IMR-90 (cell line): ENCODE measurements at places on chromosomes 4 and X.

GRCh38 chr4:155187989-155188388 is 20.4 kb upstream of the NPY2R start:
- no peak for DNase-seq

- DNase-seq: no peak
These were observed 57.0 kb upstream of the SLC25A4 start for GRCh38 chr4:185086053-185086452.

DNA sequence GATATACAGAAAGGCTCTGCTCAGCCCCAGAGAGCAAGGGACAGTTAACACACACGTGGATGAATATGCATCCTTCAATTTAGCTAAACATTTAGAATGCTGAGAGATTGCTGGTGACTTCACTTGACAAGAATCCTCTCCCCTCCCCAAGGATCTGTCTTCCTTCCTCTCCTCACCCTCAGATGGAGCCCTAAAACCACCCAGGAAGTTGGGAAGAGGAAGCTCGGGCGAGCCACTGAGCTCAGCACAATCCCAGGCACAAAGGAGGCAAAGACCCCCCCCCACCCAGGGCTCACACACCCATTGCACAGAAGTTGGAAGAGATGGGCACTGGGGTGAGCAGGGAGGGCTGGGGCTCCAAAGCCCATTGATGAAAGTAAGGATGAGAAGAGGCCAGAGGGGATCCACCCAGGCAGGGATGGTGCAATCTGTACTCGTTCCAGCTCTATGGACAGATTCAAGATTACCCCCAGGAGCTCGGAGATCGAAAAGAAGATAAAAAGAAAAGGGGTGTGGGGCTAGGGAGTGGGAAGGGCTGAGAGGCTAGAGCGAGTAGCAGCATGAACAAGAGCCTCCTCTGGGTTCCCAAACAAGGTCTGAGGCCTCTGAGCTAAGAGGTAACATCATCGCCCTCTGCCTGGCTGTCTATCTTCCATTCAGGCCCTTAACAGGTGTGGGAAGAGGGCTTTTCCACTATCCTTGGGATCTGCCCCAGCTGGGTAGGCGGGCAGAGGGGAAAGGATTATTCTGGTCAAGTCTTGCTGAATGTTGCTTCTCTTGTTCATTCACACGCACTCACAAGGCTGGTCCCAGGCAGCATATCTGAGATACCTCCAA is 1.2 kb downstream of the TFE3 start:
- DNase-seq: peak; percentile 73

- DNase-seq: no peak
These were observed 7.6 kb upstream of the SRD5A3 start for GRCh38 chr4:55338486-55338885.

DNA sequence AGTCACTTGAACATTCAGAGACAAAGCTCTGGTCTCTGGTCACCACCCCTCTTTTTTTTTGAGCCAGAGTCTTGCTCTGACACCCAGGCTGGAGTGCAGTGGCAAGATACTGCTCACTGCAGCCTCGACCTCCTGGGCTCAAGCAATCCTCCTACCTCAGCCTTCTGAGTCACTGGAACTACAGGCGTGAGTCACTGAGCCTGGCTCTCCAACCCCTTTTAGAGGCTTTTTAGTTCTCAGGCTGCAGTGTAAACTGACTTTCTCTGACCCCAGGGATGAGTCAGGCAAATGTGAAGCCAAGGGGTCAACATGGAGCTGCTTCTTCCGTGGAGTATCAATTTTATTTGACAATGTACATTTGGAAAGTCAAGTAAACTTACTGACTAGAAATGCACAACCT is 229.2 kb downstream of the PTTG2 start:
- DNase-seq: peak; percentile 95

DNA sequence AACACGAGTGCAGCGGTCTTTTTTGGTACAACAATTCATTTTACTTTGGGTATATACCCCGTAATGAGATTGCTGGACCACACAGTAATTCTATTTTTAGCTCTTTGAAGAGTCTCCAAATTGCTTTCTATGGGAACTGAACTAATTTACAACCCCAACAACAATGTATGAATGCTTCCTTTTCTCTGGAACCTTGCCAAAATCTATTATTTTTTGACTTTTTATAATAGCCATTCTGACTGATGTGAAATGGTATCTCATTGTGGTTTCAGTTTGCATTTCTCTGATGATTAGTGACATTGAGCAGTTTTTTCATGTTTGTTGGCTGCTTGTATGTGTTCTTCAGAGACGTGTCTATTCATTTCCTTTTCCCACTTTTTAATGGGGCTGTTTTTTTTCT is 240.8 kb downstream of the STK32B start:
- no peak for DNase-seq

GRCh38 chrX:45623266-45623665 is 422.6 kb upstream of the DIPK2B start:
- peak; percentile 91 for DNase-seq

- DNase-seq: peak; percentile 26
These were observed 4.3 kb upstream of the TLR6 start for GRCh38 chr4:38860788-38861424.

DNA sequence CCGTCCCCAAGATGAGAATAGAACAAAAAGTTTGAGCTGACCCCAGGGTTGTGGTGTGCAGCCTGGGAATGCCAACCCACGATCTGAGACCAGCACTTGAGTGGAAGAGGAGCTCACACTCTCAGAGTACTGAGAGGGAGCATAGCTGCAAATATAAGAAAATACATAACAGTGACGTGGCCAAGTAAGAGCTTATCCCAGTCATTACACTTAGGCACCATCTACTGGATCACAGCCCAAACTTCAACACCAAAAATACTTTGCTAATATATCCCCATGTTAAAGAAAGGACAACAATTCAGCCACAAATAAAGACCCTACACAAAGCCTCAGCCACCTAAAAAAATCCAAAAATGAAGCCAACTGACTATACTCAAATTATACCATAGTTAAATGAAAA is 33.3 kb upstream of the CXCL6 start:
- DNase-seq: no peak

- DNase-seq: no peak
These were observed 21.3 kb downstream of the AREG start for GRCh38 chr4:74466242-74466641.

- DNase-seq: peak; percentile 73
These were observed 55.5 kb downstream of the PJA1 start for GRCh38 chrX:69109706-69110105.

GRCh38 chr4:1987721-1988326 is 20.9 kb downstream of the NELFA start:
- DNase-seq: no peak

- DNase-seq: no peak
These were observed 143.5 kb upstream of the GK2 start for GRCh38 chr4:79551555-79551954.

DNA sequence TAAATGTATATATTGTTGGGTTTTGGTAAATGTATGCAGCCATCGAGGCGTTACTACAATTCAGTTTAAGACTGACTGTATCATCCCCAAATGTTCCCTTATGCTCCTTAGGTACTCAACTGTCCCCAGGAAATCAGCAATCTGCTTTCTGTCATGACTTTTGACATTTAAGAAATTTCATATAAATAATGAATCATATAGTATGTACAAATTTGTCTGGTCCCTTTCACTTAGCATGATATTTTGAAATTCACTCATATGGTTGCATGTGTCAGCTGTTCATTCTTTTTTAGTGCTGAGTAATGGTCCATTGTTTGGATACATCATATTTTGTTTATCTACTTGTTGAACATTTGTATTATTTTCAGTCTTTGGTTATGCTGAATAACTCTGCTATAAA is 218.8 kb downstream of the C4orf33 start:
- no peak for DNase-seq

DNA sequence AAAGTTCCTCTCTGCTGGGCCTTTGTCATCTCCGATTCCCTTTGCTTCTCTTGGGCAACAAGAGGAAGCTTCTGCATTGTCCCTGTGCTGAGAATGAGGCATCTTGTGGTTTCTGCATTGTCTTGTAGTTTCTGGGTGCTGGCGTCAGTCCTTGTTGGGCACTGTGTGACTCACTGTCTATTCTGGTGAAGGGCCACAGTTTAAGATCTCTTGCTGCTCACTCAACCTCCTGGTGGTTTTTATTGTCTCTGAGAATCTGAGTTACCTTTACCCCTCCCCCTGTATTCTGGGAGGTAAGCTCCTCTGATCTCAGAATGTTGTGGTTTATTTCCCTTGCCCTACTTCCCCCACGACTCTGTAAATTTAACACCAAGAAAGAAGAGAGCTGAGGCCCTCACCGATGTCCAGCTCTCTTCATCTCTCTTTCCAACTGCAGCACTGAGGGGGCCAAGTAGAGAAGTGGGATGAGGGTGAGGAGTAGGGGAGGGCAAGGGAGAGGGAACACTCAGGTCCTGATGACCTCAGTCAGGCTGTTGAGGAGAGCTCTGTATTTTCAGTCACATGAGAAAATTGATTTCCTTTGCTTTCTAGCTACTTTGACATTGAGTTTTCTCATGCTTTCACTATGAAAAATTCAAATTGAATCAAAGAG is 441.6 kb upstream of the PITX2 start:
- peak; percentile 57 for DNase-seq

- no peak for DNase-seq
These were observed 54.4 kb downstream of the KLHL13 start for GRCh38 chrX:118062048-118062789.

GRCh38 chrX:28126886-28127285 is 145.6 kb upstream of the DCAF8L1 start:
- no peak for DNase-seq

DNA sequence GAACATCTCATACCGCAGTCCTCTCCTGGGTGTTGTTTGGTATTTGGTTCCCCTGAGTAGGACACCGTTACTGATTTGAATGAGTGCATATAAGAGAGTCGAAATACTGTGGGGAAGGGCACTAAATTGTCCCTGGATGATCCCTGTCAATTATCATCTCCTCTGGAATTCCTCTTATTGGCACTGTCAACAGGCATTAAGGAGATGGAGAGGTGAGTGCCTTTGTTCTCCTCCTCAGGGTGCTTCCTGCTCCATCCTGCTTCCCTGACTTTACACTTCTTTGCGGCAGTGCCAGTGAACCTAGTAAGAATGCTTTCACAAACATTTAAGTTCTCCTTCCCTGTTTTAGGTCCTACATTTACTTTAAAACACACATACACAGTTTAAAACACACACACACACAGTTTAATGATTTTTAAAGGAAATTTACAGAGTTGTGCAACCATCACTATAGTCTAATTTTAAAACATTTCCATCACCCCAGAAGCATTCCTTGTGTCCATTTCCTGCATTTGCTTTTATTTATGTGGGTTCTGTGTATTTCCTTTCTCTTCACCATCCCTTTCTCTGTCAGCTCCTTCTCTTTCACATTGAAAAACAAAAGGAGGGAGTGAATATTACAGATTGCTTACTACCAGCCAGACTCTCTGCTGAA is 20.9 kb upstream of the ZRSR2 start:
- DNase-seq: peak; percentile 22

DNA sequence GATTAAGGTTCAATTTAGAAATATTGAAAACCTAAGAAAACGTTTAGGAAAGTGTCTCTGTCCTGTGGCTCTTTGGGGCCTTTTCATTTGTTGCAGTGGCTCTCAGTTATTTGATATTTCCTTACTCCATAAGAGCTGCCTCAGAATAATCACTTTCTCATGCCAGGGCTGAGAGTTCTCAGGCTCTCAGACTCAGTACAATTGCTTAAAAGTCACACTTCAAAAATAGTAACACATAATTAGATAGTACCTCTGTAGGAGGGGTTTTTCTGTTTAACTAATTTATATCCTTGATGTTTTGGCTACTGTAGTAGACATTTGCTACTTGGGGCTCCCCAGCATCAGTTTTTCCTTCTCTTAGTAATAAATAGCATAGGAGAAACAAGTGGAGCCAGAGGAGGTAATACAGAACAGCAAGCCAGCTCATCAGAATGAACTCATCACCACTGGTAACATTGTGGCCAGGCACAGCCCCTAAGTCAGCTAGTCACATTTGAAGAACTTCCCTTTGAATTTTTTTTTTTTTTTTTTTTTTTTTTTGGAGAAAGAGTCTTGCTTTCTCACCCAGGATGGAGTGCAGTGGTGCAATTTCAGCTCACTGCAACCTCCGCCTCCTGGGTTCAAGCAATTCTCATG is 8.0 kb upstream of the HNRNPD start:
- DNase-seq: peak; percentile 48

DNA sequence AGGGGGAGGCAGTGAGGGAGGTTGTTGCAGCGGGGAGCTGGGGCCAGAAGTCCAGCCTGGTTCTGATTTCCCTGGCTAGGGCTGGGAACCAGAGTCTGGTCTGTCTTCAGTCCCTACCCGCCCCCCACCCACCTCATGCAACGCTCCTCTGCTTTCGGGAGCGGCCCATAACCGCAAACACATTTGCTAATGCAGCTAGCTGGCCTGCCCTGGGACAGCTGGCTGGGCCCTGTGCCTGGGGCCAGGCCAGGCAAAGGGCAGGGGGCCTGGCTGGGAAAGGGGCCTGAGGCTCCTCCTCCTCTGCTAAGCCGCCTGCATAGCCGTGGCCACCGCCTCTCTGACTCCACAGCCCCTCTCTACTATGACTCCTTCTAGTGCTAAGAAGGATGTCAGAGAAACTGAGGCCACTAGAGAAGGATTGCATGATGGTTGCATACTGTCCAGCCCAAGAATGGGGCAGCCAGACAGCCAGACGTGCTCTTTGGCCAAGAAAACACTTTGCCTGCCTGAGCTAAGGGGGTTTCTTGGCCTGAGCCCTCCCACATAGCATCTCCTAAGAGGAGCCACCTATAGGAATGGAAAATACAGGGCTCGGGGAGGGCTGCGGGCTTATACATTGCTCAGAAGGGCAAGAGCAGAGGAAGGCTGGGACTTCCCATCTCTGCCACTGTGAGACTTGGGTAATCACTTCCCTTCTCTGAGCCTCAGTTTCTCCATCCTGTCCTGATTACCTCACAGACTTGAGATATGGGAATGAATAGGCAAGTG is 76.9 kb downstream of the PJA1 start:
- DNase-seq: peak; percentile 28

DNA sequence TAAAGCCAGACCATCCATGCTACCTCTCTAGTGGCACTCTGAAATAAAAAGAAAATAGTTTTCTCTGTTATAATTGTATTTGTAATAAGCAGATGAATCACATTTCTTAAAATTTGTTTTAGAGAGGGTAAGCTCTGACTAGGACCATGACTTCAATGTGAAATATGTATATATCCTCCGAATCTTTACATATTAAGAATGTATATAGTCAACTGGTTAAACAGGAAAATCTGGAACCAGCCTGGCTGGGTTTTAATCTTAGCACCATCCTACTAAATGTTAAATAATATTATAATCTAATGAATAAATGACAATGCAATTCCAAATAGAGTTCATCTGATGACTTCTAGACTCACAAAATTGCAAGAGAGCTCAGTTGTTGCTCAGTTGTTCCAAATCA is 1.5 kb downstream of the FGB start:
- DNase-seq: no peak

- no peak for DNase-seq
These were observed 210.7 kb downstream of the PPP3CA start for GRCh38 chr4:101136373-101137370.

GRCh38 chrX:10620121-10620699 is at the start of gene MID1:
TSS of gene MID1 (minus strand) at chrX:10620585. CDS start at chrX:10567547, 53,038 bp downstream.
- peak; percentile 80 for DNase-seq

GRCh38 chr4:113106108-113106507 is 56.7 kb downstream of the ANK2 start:
- peak; percentile 40 for DNase-seq
